ENCODE measurements at places on chromosomes 1 and 21.

GRCh38 chr1:94227624-94228023 is 9.8 kb downstream of the ARHGAP29 start:
- no peak for DNase-seq

DNA sequence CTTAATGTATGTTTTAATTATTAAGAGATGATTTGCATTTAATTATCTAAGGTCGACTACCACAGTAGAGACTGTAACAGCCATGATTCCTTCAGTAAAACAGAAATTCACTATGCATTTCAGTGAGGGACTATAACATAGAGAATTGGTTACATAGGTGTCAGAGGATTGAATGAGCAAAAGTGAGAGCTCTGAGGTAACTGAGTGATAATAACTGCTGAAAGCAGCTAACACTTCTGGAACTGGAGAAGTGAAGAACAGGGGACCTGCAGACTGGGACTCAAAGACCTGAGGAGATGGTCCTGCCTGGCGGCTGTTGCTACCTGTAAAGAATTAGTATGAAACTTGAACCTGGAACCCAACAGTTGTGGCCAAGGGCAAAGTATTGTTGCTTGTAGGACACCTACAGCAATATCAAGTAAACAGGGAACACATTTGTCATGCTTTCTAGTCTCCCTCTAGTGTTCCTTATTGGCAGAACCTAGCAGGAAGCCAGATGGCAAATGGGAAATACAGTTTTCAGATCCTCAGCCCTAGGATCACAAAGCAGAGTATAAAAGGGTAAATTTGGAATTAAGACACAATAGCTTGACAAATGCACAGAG is 110.6 kb downstream of the HS2ST1 start:
- no peak for DNase-seq

GRCh38 chr1:208724079-208724478 is 479.9 kb upstream of the PLXNA2 start:
- DNase-seq, result no peak

DNA sequence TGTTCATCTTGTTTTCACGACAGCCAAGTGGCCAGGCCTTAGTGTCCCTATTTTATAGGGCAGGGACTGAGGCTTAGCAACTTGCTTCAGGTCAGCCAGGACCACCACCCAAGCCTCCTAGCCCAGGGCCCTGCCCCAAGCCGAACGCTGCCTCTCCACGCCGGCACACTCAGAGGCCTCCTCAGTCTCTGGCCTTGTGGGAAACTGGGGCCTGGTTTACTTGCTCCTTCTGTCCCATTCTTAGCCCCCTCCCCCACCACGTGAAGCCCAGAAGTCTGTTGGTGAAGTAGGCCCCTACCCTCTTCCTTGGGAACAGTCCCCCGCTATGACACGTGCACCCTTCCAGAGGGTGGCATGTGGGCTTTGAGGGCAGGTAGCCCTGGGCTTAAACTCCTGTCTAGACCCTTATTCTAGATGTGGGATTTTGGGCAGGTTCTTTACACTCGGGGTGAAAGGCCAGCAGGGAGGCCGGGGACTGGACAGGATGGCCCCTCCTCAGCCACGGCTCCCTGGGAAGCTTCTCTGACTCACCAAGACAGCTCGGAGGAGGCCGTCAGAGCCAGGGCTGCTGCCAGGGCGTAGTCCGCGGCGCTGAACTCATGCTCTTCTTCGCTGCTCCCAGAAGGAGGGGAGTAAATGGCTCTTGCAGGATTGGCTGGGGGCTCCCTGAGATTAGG is 4.3 kb downstream of the MYOM3 start:
- no peak for DNase-seq

DNA sequence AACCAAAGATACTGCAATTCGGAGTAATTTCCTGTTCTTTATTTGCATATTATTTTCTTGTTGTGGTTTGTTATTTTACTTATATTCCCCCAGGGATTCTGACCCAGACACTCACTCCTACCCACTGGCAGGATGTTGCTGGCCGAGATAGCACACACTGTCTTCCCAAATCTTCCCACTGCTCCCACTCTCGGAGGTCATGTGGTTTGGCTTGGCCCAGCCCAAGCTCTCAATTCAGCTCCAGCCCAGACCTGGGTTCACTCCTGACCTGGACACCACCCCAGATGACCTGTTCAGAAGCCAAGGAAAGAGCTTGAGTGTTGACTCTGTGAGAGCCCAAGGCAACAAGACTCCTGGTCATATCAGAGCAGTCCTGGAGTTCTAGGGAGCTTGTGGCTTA is 1.2 kb upstream of the FAM43B start:
- no peak for DNase-seq

DNA sequence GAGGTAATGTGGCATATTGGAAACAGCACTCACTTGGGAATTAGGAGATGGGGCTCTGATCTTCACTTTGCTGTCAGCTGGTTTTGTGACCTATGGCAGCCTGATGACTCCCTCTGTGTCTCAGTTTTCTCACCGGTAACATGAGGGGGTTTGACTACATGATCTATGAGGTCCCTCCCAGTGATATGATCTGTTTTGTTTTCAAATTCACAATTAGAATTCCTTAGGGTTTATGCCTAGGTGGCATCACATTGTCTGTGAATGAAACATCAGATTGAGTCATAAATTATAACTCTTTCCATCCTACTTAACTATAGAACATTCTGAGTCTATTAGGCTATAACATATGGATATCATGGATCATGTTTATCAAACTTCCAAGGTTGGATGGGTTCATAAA is 386.6 kb downstream of the PTBP2 start:
- no peak for DNase-seq

Data from thymus (tissue), 14 donors.